RKO (cell line): ENCODE measurements at places on chromosomes 1 and 21.

DNA sequence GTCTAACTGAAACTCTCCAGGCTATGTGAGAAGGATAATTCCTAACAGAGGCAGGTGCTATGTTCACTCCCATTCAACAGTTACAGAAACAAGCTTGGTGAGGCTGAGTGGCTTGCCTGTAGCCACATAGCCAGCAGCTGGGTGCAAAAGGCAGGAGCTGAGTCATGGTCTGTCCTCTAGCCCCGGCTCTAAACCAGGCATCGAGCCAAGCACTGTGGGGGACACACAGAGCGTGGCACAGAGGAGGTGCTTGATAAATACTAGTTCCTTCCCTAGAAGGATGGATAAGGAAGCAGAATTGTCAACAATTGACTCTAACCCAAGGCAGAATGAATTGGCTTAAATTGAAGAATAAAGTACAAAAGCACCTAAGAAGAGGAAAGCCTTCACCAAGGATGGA, 10.4 kb upstream of the KCNA2 start:
- DNase-seq = no peak

GRCh38 chr1:218886101-218886871, 287.4 kb upstream of the LYPLAL1 start:
- no peak for DNase-seq

DNA sequence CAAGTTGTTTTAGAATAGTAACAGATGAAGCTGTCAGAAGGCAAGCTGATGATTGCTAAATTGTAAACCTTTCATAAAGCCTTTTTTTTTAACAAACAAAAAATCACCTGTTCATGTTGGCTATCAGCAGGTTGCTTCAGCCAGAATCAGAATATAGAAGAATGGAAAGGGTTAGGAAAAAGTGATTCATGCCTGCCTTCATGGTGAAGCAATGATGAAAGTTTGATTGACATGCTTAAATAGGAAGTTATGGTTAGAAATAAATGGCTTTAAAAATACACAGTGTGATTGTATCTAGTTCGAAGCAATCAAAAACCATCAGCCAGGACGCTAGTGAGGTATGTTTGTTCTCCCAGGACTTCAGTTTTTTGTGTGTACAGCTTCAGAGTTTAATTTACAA, 37.9 kb downstream of the GABPA start:
- peak; percentile 18 for DNase-seq

DNA sequence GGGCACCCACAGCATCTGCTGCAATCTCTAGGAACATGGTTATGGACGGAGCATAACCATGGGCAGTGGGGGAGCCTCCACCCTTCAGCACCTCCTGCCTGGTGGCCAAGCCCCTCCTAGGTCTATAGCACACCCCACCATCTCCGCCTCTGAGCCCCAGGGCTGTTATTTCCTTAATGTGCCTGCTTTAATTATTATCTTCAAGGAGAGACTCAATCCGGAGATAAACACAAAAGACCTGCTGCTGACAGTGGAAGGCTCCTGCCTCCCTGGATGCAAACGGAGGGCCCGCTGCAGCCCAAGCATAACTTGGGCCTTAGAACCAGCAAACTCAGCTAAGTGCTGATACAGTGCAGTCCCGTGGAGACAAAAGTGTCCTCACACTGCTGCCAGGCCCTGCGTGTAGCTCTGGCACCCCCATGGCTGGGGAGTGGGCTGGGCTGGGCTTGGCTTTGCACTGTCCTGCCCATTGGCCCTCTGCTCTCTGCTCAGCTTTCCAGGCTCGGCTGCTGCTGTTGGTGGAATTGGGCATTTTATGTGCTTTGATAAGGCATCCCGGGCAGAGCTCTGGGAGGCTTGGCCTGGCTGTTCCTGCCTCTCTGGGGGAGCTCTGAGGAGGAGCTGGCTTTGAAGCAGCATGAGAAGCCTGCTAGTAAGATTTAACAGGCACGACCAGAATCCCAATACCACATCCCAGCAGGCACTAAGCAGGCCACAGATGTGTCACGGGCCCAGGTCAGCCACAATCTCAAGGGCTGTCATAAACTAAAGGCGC, 620.2 kb downstream of the PTPRU start:
- DNase-seq = no peak

- DNase-seq = no peak
These were observed 1.2 kb downstream of the HP1BP3 start for GRCh38 chr1:20785907-20786252.

DNA sequence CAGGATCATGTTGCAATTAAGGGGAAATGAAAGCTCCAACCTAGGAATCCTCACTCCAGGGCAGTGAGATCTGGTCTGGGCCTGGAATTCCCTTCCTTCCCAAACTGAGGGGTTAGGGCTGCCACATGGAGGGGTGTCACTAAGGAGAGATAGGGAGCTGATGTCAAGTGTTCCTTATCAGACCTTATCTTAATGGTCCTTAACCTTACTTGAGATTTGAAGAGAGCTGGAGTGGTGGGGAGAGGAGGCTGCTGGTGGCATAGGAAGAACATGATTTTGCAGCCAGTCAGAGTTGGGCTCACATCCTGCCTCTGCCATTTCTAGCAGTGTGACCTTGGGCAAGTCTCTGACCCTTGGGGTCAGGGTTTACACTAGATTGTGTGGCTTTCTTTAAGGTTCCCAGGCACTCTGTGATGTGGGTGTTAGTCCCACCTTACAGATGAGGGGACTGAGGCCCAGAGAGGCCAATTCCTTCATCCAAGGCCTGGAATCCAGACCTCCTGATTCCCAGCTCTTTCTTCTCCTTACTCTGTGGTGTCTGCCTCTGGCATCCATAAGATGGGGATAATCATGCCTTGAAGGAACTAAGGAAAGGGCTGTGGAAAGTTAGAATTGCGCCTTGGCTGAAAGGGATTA, 56.3 kb upstream of the SYNC start:
- no peak for DNase-seq

DNA sequence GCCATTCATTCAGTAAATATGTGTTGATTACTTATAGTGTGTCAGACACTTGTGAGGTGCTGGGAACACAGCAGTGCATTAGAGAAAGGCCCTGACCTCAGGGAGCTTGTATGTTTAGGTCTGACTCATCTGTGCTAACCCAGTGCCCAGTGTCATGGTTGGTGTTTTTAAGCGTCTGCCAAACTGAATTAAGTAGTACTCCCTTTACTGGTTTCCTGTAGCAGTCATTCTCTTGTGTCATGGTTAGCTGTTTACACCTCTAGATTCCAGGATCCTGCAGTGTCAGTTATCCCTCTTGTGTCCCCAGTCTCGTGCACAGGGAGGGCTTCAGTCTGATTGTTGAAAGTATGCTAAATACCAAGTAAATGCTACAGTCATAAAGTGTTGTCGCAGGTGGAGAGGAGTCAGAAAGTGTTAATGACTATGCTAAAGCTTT, 14.2 kb downstream of the UCK2 start:
- DNase-seq = peak; percentile 67

GRCh38 chr1:206041640-206042039, 11.3 kb upstream of the RHEX start:
- no peak for DNase-seq

DNA sequence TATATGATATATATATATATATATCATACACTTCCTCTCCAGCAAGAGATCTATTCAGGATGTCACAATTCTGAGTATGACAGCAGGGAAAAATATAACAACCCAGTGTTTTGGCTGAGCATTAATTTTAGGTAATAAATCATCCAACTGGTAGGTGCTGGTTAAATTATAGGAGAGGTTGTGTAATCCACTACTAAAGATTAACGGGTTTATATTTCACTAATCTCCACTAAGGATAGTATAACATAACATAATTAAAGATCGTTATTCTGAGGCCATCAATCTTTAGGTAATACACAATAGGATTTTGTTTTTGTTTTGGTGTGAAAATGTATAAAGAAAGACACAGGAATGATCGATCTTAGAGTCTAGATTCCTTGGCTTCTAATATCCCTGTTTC, 102.2 kb downstream of the COQ8A start:
- DNase-seq = no peak

GRCh38 chr1:27033043-27033746, 20.5 kb upstream of the TENT5B start:
- DNase-seq = no peak

- DNase-seq = no peak
These were observed 15.3 kb downstream of the PYCR2 start for GRCh38 chr1:225908773-225909172.

GRCh38 chr1:20476265-20477038, 9.6 kb downstream of the CAMK2N1 start:
- DNase-seq = no peak

DNA sequence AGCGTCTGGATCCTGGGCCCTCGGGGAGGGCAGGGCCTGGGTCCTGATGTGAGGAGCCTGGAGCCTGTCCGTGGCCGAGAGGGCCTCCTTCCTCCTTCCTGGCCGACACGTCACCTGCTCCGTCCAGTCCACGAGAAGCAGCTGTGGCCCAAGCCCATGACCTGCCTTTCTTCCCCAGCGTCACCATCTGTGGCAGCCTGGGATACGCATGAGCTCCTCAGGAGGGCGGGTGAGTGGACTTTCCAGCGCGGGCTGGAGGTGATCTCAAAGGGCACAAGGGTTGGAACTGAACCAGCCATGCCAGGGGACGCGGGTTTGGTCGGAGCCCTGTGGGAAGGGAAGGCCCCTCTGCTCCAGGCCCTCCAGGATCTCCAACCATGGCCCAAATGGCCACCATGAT, 90.4 kb downstream of the DHRS3 start:
- no peak for DNase-seq

DNA sequence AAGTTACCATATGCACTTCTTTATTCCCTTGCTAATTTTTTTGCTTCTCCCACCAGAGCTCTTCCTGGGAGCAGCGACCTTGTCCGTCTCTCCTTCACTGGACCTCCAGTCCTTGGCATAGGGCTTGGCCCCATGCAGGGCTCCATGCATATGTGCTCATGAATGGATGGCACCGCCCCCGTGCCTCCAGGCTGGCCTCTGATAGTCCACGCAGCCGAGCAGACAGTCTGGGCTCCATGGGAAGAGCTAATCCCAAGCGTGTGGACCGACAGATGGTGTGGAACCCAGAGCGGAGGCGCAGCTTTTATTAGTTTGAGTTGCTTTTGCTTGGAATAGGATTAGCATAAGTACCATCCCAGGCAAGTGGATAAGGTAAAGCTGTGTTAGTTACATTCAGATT, 41.8 kb downstream of the CDCP2 start:
- DNase-seq = no peak

DNA sequence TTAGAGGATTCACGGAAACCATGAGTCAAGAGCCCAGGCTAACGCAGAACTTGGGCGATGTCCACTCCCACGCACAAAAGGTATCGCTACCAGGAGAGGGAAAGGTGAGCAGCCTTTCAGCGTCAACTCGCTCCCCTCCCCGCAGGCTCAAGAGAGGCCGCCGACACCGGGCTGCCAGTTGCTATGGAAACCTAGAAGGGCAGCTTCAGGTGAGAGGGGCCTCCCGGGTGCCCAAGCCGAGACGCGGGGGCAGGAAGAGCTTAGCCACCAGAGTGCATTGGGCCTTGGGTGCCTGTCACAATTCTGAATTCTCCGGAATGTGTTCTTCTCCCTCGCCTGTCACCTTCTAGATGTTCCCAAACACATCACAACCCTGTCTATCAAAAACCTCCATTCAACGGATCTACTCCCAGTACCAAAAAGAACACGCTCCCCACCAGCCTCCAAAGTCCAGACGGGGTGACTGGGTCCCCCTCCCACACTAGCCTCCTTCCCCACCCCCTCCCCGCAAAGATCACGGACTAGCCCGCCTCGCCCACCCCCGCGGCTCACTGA, 694 bp downstream of the MEAF6 start:
- peak; percentile 47 for DNase-seq

- DNase-seq = no peak
These were observed 47.5 kb downstream of the PCNX2 start for GRCh38 chr1:233248014-233248413.

- DNase-seq = peak; percentile 70
These were observed 3.5 kb downstream of the HDGF start for GRCh38 chr1:156747742-156748669.

DNA sequence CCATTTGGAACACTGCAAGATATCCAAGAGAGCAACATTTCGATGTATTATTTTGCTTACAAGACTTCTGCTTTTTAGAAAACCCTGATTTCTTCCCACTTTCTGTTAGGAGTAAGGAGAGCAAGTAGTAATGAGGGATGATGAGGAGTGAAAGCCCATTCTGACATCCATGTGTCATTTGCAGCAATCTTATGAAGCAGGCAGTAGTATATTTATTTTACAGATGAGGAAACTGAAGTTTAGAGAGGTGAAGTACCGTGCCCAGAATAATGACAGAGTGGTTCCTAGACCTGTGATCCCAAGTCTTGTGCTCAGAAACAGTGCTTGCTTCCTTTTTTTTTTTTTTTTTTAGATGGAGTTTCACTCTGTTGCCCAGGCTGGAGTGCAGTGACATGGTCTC, 7.1 kb upstream of the ZSCAN20 start:
- DNase-seq = no peak

DNA sequence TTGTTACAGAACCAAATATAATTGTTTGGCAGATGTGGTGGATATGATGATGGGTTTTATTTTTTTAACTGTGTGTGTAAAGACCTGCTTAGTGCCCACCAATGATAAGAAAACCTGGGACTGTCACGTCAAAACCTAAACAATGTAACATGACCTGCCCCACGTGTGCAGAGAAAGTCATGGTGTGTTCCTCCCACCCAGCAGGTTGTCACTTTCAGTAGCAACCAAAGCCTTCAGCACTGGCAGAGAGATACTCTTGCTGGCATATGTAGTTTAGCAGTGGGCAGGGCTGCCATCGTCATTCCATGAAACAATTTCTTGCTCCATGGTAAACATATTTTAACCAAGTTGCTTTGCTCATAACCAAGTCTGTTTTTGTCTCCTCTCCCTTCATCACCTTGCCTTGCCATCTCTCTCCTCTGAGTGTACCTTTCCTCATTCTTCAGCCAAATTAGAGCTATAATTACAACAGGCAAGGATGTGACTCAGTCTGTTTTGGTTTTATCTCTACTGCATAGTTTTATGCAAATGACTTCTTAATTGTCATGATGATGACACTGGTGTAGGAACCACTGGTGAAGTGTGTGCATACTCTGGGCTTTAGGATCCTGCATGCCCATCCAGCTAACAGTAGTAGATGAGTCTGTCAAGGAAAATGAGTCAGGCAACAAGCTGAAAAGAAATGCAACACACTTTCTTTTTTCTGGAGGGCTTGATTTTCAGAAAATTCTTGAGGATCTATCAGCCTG, 150.3 kb downstream of the EDEM3 start:
- DNase-seq = peak; percentile 17

DNA sequence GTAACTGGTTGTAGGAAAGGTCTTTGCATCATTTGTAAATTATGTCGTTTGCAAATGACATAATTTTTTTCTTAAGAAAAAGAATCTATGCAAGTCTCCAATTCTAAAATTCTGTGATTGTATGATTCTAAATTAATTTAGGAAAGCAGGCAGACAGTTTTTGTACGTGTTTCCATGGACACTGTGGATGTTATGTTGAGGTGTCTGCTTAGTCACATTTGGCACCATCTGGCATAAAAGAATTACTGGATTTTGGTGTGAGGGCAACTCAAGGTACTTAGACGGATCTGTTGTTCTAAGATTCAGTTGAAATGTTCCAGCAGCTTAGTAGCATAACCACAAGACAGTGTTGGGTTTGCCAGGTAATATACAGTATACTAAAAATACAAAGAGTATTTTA, 42.5 kb downstream of the C1orf21 start:
- DNase-seq = no peak

- DNase-seq = no peak
These were observed 2.5 kb downstream of the MRPL24 start for GRCh38 chr1:156738407-156738806.
